ENCODE measurements at places on chromosomes 6 and 20. TPM values are rescaled to one million over a fixed set of nuclear protein-coding genes. Genes with fewer than 3 reads are reported as not detected.

DNA sequence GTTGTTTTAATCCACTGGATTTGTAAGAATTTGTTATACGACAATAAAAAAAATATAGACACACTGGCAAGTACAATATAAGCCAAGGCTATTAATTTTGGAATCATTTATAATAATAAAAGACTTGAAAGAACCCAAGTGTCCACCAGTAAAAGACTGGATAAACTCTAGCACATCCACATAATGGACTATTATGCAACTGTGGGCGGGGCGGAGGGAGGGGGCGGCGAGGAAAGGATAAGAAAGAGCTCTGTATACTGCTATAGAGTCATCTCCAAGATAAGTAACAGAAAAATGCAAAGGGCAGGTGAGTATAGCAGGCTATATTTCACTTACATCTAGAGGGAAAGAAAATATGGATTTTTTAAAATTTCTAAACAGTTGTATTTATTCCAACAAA lies 123.3 kb downstream of the TBC1D32 start:
- no peak for DNase-seq

DNA sequence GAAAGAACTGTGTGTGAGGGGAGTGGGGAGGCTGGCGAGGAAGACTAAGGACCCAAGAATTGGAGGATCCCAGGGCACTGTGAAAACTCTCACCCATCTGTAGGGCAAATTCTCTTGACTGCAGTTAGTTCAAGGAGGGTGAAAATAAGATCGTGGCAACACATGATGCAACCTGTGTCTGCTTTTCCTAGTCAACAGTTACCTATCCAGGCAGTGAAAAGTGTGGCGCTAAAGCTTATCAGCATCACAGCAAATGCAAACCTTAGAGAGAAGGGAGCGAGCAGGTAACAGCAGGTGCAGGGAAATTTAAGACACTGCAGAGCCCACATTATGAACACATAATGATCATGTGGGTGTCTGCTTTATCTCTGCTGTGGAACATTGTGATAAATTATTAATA lies 97.7 kb upstream of the SGK1 start:
- no peak for DNase-seq

DNA sequence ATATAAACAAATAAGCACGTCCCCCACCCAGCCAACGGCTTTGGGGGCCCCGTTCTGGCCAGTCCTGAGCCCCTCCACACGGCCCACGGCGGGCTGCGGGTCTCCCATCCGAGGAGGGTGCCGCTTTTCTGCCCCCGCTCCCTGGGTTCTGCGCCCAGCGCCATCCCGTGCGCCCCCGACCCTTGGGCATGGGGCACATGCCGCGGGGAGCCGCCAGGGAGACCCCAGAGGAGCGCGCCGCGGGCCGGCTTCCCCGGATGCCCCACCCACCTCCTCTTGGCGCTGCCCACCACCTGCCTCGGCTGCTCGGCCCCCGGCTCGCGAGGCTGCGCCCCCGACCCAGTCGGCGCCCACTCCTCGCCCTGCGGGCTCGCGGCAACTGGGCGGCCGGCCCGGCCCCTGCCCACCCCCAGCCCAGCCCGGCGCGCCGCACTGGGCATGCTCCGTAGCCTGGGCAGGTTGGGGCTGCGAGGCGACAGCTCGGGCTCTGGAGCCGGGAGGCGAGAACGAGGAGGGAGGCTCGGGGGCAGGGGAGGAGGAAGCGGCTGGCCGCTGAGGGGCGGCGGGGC lies 570 bp upstream of the PLCB4 start:
- DNase-seq: no peak

GRCh38 chr6:45003387-45003786 lies 324.7 kb upstream of the RUNX2 start:
- no peak for DNase-seq

DNA sequence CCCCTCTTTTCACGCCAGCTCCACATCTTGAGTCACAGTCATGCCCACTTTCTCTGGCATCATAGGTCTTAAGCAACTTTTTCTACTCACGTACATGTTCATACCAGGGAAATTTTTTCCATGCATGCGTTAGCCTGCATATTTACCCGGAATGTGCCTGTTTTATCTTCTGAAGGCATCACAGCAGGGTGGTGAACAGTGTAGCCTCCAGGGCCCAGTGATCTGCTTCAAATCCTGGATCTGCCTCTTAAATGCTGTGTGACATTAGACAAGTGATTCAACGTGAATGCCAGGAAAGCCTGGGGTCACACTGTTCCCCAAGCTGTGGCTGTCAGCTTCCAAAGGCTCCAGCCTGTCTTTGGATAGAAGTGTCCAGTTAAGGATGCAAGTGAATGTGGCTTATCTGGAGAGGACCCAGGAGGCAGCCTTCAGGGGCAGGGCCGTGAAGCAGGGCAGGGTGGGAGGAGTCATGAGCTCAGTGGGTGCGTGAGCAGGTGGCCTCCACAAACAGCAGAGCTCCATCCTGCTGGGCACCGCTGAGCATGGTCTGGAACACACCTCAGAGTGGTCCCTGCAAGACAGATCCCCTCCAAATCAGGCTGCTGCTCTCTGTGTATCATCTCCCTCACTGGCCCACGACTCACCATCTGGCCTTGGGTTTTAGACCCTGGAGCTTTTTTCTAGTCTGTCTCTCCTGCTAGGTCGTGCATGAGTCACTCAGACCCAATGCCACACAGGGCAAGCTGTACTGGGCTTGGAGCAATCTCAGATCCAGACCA lies 30.4 kb upstream of the CD93 start:
- no peak for DNase-seq

DNA sequence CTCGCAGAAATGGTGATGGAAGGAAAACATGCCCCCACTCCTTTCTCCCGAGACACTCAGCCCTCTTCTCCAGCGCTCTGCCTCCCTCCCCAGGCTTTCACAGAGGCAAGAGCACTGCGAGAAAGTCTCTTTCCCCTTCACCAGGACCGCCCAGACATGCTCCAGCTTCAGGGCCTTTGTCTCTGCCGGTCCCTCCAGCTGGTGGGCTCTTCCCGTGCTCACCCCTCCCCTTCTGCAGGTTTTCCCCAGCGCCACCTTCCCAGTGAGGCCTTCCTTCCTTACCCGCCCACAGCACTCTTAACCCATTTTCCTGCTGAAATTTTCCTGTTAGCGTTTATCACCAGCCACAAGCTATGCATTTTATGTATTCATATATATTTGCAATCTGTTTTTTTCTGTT lies 86.2 kb downstream of the TFAP2C start:
- no peak for DNase-seq

Gene DSP
- 0.46 TPM for total RNA-seq

- no peak for DNase-seq
These were observed 9.9 kb downstream of the CYP21A2 start for GRCh38 chr6:32047855-32048766.

- no peak for DNase-seq
These were observed 208.3 kb downstream of the TASP1 start for GRCh38 chr20:13430346-13431002.

GRCh38 chr6:35795453-35796071 lies 1.6 kb downstream of the CLPS start:
- no peak for DNase-seq

- DNase-seq: no peak
These were observed 95.8 kb upstream of the LY86 start for GRCh38 chr6:6492675-6493074.

DNA sequence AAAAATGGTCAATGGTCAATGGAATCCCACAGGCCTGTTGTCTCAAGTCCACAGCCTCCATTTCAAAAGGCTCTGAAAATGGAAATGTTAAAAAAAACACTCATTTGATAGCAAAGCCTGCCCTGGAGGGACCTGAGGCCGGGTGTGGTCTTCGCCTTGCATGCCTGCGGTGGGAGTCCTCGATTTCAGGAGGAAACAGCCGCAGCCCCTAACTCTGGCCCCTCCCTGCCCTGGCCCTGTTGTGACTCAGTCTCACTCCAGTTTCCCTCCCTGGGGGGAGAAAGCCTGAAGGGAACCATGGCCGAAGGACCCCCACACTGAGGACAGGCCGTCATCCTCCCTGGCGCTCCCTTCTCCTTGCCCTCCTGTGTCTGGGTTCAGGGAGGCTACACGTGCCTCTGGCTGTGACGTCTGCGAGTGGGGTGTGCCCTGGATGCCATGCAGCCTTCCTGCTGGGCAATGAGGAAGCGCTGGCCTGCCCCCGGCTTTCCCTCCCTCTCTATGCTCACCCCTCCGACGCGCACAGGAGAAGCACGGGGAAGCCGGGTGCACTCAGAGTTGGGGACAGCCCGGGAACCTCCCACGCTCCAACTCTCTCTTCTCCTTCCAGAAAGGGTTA lies 9.2 kb downstream of the BHLHE23 start:
- DNase-seq: no peak

Gene SLC2A4RG
- total RNA-seq: 32.9 TPM

GRCh38 chr20:9485614-9486340 lies 28.6 kb upstream of the LAMP5 start:
- no peak for DNase-seq

Gene ADGRF4
- not detected for total RNA-seq

Gene SLC22A16
- total RNA-seq: not detected

Gene ABHD16B
- not detected for total RNA-seq

Gene DEF6
- total RNA-seq: 2.9 TPM

- no peak for DNase-seq
These were observed 23.2 kb downstream of the TRERF1 start for GRCh38 chr6:42428326-42429041.

DNA sequence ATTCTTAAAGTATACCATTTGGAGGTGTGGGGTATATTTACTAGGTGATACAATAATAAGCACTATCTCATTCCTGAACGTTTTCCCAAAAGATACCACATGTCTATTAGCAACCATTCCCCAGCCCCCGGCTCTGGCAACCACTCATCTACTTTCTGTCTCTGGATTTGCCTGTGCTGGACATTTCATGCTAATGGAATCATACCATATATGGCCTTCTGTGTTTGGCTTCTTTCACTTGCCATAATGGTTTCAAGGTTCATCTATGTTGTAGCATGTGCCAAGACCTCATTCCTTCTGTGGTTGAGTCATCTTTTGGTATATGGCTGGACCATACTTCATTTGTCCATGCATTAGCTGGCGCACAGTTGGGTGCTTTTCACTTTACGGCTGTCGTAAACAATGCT lies 39.7 kb downstream of the BCAS4 start:
- no peak for DNase-seq
